PC-3 (cell line): ENCODE measurements at places on chromosomes 16 and 17. TPM values are rescaled to one million over a fixed set of nuclear protein-coding genes. Genes with fewer than 3 reads are reported as not detected.

The ELMO3 gene
- 1.6 and 2.2 TPM in 2 replicates for total RNA-seq

DNA sequence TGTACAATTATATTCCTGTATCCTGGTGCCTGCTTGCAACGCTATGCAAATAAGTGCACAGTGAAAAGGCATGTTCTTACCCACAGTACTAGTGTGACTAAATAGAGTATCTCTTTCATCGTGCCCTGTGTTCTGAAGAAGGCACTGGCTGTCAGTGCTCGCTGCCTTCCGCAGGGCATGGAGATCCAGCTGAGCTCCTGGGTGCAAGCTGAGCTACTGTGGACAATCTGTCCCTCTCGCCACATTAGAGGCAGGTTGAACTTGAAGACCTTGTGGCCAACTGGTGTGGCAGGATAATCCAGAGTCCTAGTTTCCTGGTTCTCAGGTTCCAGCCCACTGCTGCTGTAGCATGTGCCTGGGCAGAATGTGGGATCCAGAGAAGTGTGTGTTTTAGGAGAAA, 1.9 kb upstream of the ST6GALNAC1 start:
- H3K27me3 ChIP-seq = no peaks in the 10 kb centered on the region
- no peak overlapping the region for H3K4me3 ChIP-seq
- no peak overlapping the region for H3K27ac ChIP-seq
- no peaks in the 10 kb centered on the region for H3K36me3 ChIP-seq
- peaks cover 28% of the 10 kb centered on the region for H3K4me1 ChIP-seq

GRCh38 chr16:13269905-13270528, 368.6 kb downstream of the SHISA9 start:
- H3K4me3 ChIP-seq = no peak overlapping the region
- H3K4me1 ChIP-seq = no peaks in the 10 kb centered on the region
- H3K27me3 ChIP-seq = no peaks in the 10 kb centered on the region
- no peak for DNase-seq

DNA sequence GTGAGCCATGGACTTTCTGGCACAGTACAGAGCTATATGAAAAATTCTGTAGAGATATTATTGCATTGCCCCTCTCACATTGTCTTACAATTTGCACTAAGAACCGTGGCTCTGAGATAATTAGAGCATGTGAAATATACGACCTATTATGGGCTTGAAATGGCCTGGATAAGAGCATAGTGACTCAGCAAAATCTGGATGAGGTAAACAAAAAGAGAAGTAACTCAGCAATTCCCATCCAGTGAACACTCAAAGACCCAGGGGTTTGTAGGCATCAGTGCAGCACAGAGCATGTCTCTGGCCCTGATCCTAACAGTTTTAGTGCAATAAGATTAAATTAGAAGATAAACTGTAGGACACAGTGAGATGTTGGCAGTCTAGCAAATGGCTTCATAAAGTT, 317.2 kb upstream of the MYOCD start:
- no peaks in the 10 kb centered on the region for H3K4me1 ChIP-seq
- DNase-seq = no peak

The SLC16A13 gene
- 0.62 and 1.7 TPM in 2 replicates for total RNA-seq
